Urothelium cell line (cell line): ENCODE measurements at places on chromosomes 5 and 9.

- DNase-seq, result peak; percentile 33
Observed at GRCh38 chr5:156824800-156825199, 25.3 kb upstream of the PPP1R2B start.

- peak; percentile 67 for DNase-seq
Observed at GRCh38 chr5:61311836-61312808, 19.9 kb upstream of the ZSWIM6 start.

DNA sequence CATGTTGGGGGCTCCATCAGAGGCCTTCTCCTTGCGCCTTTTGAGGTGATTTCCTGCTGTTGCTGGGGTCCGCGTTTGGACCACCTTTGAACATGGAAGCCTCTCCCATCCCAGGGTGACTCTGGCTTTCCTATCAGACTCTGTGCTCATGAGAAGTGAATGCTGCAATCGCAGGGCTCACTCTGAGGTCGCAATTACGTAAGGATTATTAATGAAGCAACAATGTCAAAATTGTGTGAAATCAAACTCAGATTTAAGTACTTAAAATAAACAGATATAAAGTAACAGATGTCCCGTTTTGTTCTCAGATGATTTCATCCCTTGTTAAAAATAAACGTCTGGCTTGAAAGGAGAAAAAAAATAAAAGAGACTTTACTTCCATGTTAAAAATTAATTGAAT lies 634.2 kb downstream of the BNC2 start:
- no peak for DNase-seq

DNA sequence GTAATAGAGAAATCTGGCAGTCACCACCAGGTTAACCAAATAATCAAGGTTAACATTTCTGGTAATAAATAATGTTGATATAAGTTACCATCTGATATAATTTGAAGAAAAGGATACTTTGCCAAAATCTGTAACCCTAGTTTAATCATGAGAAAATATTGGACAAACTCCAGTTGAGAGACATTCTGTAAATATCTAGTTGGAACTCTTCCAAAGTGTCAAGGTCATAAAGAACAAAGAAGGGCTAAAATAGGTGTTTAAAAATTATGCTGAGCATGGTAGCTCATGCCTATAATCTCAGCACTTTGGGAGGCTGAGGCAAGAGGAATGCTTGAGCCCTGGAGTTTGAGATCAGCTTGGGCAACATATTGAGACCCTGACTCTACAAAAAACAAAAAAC lies 253.3 kb downstream of the MRPS30 start:
- DNase-seq, result no peak

GRCh38 chr5:120895660-120896059 lies 431.6 kb downstream of the PRR16 start:
- no peak for DNase-seq

DNA sequence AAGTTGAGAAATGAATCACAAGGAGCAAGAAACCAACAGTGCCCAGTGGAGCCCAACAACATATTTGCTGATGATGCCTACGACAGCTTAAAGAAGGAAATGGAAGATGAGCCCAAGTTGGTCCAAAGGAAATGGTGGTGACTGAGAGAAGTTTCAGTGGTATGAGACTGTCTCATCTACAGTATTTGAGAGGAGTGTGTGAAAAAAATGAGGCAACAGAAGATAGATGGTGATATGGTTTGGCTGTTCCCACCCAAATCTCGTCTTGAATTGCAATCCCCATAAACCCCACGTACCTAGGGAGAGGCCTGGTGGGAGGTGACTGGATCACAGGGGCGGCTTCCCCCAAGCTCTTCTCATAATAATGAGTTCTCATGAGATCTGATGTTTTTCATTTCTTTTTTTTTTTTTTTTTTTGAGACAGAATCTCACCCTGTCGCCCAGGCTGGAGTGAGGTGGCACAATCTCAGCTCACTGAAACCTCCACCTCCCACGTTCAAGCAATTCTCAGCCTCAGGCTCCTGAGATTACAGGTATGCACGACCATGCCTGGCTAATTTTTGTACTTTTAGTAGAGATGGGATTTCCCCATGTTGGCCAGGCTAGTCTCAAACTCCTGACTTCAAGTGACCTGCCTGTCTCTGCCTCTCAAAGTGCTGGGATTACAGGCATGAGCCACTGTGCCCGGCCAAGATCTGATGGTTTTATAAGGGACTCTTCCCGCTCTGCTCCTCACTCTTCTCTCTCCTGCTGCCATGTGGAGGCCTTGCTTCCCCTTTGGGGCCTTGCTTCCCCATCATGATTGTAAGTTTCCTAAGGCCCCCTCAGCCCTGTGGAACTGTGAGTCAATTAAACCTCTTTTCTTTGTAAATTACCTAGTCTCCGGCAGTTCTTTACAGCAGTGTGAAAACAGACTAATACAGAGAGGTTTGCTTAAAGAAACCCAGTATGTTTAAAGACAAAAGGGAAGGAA lies 30.2 kb downstream of the EFCAB9 start:
- no peak for DNase-seq

GRCh38 chr9:98944057-98944733 lies 488 bp downstream of the COL15A1 start:
- DNase-seq, result no peak

- DNase-seq, result no peak
Observed at GRCh38 chr9:86754581-86755560, 192.4 kb downstream of the GAS1 start.

GRCh38 chr9:98550206-98550820 lies 158.4 kb downstream of the GABBR2 start:
- DNase-seq, result peak; percentile 42

DNA sequence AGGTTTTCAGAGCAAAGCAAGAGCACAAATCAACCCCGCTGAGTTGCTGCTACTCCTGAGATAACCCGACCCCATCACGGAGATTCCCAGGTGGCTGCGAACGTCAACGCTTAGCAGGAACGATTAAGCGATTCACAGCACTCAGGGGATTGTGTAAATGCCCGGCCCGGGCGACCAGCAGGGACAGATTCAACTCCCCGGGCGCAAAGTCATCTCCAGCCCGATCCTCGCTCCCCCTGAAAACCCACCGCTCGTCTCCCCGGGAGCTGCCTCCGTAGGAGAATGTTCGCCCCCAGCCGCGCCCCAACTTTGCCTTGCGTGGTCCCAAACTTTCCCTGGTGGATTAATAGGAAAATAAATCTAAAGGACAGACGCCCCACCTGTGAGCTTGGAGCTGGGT lies 685 bp downstream of the SLC24A2 start:
- DNase-seq, result no peak

GRCh38 chr5:73443829-73444498 lies 4.6 kb downstream of the FOXD1 start:
- DNase-seq, result no peak

DNA sequence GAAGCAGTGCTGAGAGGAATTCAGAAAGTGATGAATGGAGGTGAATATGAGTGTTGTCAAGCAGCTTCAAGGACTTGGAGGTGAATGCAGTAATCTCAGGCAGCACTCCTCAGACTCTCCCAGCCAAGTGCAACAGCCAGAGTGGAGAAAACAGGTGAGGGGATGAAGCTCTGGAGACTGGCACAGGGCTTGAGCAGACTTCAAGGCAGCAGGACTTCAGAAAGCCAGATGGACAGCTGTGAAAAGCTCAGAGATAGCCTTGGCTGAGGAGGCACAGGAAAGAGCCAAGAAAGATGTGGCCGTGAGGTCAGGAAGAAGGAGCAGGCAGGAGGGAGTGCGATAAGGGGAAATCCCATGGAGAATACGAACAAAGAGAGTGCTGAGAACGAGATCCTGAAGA lies 194.9 kb downstream of the FBN2 start:
- no peak for DNase-seq

DNA sequence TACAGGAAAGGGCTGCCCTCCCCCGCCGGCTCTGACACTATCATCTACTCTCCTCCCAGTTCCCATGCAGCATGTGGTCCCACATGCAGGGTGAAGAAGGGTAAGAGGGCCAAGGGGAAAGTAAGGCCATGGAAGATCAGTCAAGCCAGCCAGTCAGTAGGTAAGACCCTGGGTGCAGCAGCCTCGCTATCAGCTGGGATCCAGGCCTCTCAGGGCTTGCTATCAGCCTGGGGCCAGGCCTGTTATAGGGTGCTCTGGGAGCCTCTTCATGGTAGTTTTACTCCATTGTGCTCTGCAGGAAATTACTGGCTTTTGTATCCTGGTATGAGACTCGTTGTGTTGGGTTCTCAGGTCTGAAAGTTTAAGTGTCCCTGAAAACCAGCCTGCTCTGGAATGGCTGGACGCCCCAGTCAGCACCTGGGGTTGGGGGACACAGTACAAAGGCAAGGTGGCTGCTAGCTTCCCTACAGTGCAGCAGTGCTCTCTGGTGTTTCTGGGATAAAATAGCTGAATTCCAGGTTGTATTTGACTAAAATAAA lies 21.4 kb downstream of the SLC22A4 start:
- no peak for DNase-seq

GRCh38 chr5:11531811-11532555 lies 372.3 kb downstream of the CTNND2 start:
- no peak for DNase-seq

GRCh38 chr9:35972093-35972492 lies 14.1 kb upstream of the OR2S2 start:
- no peak for DNase-seq

DNA sequence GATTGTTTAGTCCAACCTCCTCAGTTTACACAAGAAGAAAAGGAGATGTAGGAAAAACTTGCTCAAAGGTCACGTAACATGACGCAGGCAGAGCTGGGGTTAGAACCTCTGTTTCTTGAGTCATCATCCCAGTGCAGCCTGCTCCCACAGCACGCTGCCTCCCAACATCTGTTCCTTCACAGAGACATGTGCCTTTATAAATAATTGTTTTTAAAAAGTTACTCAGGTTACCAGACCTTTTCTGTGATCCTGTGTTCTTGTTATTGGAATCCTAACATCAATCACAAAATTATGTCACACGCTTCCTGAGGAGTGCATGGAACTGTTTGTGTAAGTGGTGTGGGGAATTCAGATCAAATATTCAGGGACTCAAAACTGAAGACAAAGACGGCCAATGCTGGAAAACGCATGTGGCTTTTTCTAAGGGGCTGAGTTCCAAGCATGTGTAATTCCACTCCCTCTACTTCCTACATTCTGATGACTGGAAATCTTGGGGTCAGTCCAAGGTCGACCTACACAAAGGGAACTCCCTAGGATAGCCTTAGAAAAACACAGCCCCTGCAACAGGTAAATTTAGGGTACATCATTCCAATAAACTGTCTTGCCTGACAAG lies 184.3 kb downstream of the TSSK1B start:
- DNase-seq, result no peak

- DNase-seq, result no peak
Observed at GRCh38 chr5:135242866-135243555, 156.0 kb downstream of the MACROH2A1 start.

- no peak for DNase-seq
Observed at GRCh38 chr5:149803641-149804468, 73.7 kb downstream of the PPARGC1B start.

DNA sequence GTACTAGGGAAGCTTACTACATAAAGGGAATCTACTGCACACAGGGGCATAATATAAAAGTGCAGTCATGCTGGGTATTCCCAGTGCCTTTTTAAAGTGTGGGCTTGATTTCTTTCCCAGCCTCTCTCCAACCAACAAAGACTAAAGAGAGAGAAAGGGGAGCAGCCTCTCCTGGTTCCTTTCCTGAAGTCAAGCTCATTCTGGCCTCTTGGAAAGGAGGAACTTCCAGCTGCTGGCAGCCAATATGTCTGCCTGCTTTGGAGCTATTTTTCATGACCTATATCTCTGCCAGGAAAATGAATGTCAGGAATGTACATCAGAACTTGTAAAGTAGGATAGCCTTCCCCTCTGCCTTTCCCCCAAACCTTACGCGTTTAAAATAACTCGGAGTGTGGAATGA lies 57.1 kb downstream of the RAB3C start:
- no peak for DNase-seq

- DNase-seq, result no peak
Observed at GRCh38 chr5:370959-371810, 49.7 kb downstream of the AHRR start.

DNA sequence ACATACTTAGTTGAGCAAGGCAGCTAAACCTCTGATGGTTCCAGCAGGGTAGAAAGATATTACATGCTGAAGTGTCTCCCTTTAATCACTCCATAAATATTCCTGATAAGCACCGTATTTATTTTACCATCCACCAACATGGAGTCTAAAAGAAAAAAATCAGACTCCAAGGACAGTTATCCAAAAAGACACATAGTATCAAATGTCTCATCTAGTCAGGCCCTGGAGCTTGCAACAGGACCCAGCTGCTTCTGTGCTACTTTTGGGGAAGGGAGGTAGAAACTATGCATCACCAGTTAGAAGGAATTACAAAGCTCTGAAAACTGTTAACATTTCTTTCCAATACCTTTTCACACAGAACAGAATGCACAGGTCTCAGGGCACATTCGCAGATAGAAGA lies 88.1 kb downstream of the S1PR3 start:
- DNase-seq, result no peak

DNA sequence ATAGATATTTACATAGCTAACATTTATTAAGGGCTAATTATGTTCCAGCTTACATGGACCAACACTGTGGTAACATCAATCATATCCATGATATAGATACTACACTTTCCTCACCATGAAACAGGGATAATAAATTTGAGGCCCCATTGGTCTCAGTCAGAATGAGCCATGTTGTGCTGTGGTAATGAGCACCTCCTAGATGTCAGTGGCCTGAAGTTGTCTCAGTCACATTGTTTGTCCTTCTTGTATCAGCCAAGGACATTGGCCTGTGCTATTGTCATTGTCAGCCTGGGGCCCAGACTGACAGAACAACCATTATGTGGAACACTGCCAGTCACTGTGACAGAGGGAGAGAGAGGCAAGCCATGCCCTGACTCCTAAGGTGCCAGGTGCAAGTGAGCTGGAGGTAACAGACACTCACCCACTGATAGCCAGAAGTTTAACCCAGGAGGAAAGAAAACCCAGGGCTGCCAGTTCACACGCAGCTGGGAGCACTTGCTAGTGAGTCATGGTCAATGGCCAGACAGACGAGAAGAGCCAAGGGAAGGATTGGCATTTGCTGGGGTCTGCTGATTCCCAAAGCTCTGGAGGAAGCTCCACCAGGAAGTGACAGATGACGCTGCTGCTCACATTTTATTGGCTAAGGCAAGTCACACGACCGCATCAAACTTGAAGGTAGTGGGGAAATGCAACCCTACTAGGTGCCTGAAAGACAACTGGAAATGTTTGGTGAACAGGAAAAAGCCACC lies 224.2 kb downstream of the MELK start:
- no peak for DNase-seq

GRCh38 chr5:8825139-8825757 lies 720.6 kb downstream of the SEMA5A start:
- no peak for DNase-seq

DNA sequence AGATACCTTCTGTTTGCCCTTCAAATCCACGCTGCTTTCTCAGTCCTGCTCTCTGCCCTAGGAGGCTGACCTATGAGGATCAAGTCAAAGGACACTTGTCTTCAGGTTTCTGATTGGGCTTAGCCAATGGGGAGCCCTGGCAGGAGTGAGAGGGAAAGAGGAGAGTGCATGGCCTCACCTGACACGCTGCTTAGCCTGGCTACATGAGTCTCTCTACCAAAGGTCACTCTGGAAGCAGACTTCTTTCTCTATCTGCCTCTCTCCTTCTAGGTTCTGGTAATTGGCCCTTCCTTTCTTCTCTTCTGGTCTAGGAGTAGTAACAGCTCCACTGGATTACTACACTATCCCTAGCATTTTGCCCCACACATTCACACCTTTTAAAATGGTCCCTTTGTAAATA lies 13.1 kb downstream of the ARSB start:
- DNase-seq, result no peak
